ENCODE measurements at places on chromosomes 1 and 21.

DNA sequence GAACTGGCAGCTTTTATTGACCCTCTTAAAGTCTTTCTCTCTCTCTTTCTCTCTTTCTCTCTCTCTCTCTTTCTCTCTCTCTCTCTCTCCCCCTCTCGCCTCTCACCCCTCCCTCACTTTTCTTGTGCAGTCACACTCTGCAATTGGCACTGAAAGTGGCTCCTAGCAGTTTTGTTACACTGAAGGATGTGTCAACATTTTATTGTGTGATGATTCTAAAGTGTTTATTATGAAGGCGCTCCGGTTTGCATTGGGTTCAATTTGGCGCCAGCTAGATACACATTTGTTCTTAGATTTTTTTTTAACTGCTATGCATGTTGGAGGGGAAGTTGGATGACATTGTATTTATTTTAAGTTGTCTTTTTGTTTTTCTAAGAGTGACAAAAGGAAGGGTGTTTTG, 64.0 kb upstream of the CHRM3 start:
- DNase-seq, result no peak

DNA sequence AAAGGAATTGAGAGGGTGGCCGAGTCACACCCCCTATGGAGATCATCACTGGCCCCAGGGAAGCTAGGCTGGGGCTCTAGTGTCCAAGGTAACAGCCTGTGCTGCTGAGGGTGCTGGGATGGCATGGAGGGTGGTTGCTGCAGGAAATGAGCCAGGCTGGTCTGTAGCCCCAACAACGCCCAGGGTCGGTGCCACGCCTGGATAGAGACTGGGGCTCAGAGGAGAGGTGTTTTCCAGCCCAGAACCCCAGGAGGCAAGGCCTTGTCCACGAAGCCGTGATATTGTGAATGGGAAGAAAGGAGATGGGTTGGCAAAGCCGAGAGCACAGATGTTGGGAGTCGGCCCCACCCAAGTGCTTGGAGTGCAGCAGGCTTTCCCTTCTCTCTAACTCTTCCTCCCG, 68.9 kb upstream of the ACTRT2 start:
- no peak for DNase-seq

DNA sequence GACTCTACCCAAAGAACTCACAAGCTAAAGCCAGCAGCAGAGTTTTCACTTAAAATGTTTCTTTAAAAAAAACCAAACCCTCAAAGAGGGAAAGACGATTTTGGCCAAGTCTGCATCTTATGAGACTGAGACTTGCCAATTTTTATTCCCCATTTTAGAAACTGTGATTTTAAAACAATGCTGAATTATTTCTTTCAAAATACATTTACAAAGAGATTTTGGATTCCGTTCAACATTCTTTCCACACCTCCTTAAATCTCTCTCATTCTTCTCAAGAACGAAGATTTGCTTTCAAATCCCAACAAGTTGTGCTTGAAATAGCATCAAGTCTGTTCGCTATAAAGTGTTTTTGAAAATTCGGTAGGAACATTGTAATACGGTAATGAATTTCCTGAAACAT, 133.9 kb upstream of the VANGL1 start:
- DNase-seq, result no peak

GRCh38 chr1:20507248-20507563, 745 bp downstream of the MUL1 start:
- no peak for DNase-seq

GRCh38 chr21:32101277-32101676, 177.6 kb downstream of the MIS18A start:
- no peak for DNase-seq

GRCh38 chr1:56045062-56045461, 534.3 kb downstream of the PLPP3 start:
- DNase-seq, result no peak

- DNase-seq, result no peak
Measured at GRCh38 chr21:26832546-26832945, 12.7 kb downstream of the ADAMTS1 start.

DNA sequence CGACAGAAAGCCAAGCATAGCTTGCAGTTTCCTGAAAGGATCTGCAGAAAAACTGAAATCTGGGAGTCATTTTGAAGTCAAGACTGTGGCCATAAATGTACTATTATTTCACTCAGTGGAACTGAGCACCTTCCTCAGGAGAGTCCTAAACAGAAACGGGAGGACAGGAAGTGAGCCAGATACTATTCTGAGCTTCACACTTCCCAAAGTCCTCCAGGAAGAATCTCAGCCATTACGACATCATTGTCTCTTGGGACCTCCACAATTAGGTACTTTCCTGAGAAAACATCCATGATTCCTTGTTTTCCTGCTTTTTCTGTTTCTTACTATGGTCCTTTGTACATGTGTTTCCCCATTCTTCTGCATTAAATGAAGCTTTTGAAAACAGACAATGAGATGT, 299.2 kb upstream of the USP25 start:
- no peak for DNase-seq

DNA sequence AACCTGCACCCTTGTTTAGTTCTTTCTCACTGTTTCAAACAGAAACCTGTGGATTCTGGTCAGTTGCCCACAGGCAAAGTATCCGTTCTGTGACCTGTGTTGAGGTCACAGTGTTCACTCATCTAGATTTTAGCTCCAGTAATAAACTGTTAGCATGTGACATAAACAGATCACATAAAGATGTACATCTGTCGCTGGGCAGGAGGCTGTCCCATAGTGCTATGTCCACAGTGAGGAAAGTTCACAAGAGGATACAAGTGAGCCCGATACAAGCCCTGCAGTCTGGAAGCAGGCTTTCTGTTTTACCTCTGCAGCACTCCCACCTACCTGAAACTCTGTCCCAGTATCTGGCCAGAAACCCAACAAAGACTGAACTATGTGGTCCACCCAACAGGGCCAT, 28.4 kb downstream of the LMX1A start:
- DNase-seq, result no peak
